ENCODE measurements at places on chromosomes 12 and 14. TPM values are rescaled to one million over a fixed set of nuclear protein-coding genes. Genes with fewer than 3 reads are reported as not detected.

Gene HOTAIR
- 0.09 TPM for total RNA-seq

Gene AMDHD1
- 0.14 TPM for total RNA-seq

Gene ABCD2
- total RNA-seq, result 0.09 TPM

Gene INHBC
- total RNA-seq, result not detected

Gene KRT85
- not detected for total RNA-seq

Measured in smooth muscle cell of bladder (primary cell).